ENCODE measurements at places on chromosomes 2 and 18.

- no peak for DNase-seq
These were observed 36.9 kb upstream of the FZD7 start for GRCh38 chr2:201996679-201997314.

DNA sequence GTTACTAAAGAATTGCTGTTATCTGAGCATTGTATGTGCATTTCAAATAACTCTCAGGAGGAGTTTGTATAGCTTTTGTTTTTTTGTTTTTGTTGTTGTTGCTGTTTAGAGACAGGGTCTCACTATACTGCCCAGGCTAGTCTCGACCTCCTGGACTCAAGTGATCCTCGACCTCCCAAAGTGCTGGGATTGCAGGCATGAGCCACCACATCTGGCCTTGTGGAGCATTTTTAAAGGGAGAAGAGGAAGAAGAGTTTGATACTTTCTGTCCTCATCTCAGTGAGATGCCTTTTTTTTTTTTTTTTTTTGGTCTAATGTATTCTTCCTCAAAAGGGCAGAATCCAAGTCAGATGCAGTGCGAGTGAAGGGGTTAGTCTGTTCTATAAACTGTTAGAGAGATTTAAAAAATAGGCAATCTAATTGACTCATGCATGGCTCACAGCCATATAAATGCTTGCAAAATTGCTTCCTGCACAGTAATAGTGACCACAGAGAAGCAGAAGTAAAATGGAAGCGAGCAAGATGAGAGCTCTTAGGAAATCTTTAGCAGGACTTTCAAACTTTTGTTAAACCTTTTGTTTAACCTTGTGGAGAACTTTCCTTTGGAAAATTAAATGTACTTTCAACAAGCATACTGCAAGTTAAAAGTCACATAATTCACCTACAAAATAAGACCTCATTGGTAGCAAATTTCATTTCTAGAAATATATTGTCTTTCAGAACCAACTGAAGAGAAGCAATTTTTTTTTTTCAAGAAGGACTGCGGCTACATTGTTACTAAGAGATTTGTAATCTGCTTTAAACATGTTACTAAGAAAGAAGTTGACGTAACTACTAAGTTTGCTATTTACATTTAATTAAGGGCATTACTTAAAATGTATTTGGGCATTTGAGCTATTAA, 52.3 kb upstream of the ROCK1 start:
- no peak for DNase-seq

- no peak for DNase-seq
These were observed 41.1 kb upstream of the GALNT5 start for GRCh38 chr2:157216286-157216965.

- DNase-seq: no peak
These were observed 157.9 kb downstream of the ADCYAP1 start for GRCh38 chr18:1062588-1062987.

Measured in caudate nucleus (tissue), 63 donors.